ENCODE measurements at places on chromosomes 5 and 9.

- DNase-seq: no peak
Measured at GRCh38 chr5:144711172-144711571, 540.5 kb downstream of the KCTD16 start.

GRCh38 chr9:30697958-30698357 is 1686.5 kb upstream of the ACO1 start:
- DNase-seq: no peak

- peak; percentile 10 for DNase-seq
Measured at GRCh38 chr5:87361031-87361445, 51.7 kb downstream of the CCNH start.

DNA sequence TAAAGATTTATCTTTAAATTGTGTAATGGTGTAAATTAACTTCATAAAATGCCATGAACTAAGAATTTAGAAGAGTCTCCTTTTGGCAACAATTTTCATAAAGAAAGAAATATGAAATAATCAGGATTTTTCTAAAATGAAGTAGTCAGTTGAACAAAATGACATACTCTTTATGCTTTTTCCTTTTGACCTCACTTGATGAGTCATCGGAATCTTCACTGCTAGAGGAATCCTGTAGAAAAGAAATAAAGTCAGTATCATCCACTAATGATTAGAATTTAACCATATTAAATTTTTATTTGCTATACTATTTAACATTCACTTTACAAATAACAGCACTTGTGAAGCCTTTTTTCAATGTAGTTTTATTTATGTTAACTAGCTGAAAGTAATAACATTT is 26.1 kb downstream of the CHD1 start:
- DNase-seq: no peak

GRCh38 chr9:91241909-91242308 is 119.8 kb downstream of the AUH start:
- no peak for DNase-seq

- no peak for DNase-seq
Measured at GRCh38 chr5:52748590-52748989, 39.1 kb upstream of the ITGA1 start.

DNA sequence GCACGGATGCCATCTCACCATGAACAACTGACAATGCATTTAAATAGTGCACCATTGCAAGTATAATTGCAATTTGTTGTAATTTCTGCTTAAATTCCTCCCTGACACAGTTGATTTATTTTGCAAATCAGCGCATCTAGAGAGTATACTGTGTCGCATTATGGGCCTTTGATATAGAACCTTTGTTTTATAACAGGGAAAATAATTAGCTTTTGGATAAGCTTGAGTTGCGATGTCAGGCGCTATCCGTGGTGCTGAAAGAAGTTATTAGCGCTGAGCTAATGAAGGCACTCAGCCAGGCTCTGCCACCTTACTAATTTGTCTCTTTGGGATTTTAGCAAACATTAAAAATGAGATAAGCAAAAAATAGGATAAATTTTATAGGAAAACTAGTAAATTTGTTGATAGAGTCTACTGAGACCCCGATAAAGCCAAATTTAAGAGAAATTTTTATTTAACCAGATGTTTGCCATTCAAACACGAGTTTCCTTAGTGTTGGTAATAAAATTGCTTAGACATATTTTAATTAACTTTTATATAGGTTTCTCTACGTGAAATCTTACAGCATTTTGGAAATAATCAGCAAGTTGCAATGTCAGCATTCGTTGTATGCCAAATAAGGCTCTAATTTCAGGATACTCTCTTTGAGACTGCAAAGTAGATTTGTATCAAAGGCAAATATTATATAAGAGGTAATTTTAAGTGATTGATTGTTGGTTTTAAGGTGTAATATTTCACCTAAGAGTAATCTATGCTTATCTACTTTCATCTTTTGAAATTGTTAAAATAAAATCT is 355.5 kb downstream of the TLR4 start:
- peak; percentile 33 for DNase-seq

GRCh38 chr5:151499501-151500035 is 52.2 kb downstream of the SLC36A1 start:
- DNase-seq: peak; percentile 69

- no peak for DNase-seq
Measured at GRCh38 chr9:134630861-134631260, 10.7 kb upstream of the COL5A1 start.

- DNase-seq: no peak
Measured at GRCh38 chr5:76684756-76685519, 31.0 kb upstream of the F2R start.

DNA sequence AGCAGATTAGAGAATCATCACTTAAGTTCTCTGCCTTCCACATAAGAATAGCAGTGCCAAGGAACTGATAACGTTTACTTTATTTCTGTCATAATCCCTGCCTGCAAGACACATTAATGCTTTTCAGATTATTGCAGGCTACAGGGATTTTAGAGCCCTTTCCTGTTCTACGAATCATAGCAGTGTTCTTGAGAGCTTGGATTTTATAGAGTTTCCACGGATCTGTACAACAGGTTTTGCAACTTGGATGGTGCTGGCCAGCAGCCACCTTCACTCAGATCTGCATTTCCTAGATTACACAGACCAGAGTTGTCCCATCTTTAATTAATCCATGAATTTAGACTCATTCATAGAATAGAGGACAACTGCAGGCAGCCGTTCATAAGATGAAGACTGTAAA is 38.1 kb downstream of the SLC12A2 start:
- DNase-seq: no peak

- DNase-seq: no peak
Measured at GRCh38 chr9:133280392-133280791, 5.4 kb upstream of the ABO start.

DNA sequence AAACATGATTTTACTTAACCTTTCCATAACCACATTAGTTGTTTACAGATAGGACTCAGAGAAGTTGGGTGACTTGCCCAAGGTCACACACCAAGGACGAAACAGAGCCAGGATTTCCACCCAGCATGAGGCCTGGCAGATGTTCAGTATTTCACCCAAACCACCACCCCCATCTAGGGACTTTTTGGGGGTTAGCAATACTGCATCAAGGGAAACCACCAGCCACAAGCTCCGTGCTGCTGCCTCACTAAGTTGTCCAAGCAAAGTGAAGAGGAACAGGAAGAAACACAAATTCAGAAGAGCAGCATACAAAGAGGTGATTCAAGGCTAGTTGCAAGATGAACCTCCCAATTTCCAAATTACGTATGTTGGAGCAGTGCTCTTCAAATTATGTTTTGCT is 219.6 kb upstream of the RORB start:
- no peak for DNase-seq

DNA sequence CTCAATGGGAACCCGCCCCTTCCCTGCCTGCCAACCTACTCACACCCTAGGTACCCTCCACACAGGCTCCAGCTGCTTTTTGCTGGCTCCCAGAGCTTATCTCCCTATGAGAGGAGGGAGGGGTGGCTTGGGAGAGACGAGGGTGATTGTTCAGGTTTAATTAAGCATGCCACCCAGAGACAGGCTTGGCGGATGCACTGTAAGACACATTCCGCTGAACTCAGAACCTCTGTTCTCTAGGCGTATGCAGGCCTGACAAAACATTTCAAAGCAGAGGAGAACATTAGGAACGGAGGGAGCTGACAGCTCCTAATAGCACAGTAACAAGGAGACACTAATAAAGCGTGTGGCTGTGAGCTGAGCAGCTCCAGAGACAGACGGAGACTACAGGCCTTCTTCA is 80.1 kb downstream of the TRIM32 start:
- no peak for DNase-seq

DNA sequence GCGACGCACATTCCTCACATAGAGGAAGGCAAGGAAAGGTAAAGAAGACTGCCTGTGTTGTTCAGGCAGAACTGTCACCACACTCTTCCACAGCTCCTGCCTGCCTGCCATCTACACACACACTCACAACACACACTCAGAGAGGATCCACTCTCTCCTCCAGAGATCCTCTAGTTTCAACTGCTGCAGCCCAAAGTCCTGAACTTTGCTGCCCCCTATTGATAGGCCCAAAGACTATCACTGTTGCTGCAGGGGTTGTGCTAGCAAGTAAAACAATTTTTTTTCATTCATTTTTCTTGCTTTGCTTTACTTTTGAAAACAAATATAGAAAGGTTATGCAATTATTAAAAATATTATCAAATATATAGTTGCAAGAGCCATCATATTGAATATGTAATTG is 5.9 kb upstream of the CFAP90 start:
- peak; percentile 41 for DNase-seq

GRCh38 chr5:98614341-98614740 is 159.1 kb upstream of the RGMB start:
- no peak for DNase-seq

GRCh38 chr5:94920570-94920969 is 302.1 kb downstream of the SLF1 start:
- DNase-seq: no peak

DNA sequence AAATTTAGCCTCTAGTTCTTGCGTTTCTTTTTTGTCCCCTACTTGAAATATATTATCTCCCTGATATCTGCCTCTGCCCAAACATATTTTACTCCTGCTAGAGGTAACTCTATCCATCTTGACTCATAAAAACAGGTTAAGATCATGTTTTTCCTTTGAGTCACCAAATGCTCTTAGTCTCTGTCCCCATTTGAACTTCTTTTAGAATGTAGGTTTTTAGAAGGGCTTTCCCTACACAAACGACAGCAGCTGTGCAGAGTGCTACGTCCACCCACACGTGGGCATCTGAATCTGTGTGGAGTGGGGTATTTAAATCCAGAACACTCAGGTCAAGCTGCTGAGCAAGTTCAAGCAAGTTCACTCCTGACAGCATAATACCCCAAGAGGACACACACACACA is 2.2 kb downstream of the HSD17B3 start:
- no peak for DNase-seq

GRCh38 chr5:33969572-33970452 is 14.7 kb downstream of the SLC45A2 start:
- no peak for DNase-seq

DNA sequence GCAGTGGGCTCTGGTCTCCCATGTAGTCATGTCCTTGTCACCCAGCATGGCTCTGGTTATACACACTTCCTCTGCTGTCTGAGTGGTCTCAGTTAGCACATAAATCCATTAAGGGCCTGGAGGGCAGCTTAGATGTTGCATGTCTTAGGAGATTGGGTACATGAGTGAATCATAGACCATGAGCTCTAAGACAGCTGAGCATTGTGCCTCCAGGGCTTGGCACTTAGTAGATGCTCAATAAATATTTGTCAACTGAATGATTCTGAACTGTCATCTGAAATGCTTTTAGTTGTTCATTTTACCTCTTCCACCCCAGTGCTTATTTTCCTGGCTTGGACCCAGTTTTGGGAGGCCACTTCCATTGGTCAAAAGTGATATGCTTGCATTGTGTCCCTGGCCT is 135.6 kb downstream of the BOD1 start:
- no peak for DNase-seq

GRCh38 chr9:72844440-72844768 is 108.4 kb downstream of the ALDH1A1 start:
- DNase-seq: no peak

GRCh38 chr5:132674671-132675506 is 1.1 kb downstream of the IL4 start:
- DNase-seq: no peak

DNA sequence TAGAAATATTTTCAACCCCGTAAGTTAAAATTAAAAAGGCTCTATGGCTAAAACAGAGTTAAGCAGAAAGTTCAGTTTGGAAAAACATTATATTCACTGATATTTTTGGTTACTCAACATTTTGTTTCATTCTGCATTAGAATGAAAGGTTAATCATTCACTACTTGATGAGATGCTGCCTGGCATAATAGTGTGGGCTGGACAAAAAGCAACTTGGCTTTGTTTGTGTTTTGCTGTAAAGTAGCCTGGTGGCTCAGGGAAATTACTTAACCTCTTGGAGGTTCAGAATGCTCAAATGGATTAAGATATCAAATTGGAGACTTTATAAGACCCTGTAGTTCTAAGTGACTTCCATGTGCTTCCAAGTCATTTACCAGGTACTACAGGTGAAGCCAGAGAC is 367.4 kb upstream of the TRPC7 start:
- DNase-seq: no peak

DNA sequence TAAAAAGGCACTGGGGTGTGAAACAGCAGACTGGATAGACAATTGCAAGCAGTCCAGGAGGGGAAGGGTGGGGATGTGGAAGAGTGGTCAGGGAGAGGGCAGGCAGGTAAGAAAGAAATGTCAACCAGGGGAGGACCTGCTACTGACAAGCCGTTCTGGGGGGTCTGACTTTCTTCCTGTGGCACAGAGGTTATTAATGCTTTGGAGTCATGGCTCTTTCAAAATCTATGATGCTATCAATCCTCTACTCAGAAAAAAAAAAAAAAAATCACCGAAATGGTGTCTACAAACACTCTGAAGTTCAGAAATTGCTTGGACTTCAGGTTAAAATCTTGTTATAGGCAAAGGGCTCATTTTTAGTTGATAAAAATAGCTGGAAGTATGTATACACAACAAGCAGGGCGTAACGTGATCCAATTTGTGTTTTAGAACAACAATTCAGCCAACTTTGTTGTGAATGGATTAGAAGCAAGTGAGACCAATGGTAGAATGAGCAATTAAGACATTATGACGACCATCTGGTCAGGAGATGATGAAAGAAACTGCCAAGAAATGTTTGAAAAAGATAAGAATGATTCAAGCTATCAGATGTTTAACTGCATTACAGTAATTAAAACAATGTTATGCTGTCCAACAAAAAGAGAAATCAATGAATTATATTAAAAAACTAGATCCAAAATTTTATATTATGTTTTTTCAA is 255.2 kb downstream of the DEPDC1B start:
- DNase-seq: no peak

DNA sequence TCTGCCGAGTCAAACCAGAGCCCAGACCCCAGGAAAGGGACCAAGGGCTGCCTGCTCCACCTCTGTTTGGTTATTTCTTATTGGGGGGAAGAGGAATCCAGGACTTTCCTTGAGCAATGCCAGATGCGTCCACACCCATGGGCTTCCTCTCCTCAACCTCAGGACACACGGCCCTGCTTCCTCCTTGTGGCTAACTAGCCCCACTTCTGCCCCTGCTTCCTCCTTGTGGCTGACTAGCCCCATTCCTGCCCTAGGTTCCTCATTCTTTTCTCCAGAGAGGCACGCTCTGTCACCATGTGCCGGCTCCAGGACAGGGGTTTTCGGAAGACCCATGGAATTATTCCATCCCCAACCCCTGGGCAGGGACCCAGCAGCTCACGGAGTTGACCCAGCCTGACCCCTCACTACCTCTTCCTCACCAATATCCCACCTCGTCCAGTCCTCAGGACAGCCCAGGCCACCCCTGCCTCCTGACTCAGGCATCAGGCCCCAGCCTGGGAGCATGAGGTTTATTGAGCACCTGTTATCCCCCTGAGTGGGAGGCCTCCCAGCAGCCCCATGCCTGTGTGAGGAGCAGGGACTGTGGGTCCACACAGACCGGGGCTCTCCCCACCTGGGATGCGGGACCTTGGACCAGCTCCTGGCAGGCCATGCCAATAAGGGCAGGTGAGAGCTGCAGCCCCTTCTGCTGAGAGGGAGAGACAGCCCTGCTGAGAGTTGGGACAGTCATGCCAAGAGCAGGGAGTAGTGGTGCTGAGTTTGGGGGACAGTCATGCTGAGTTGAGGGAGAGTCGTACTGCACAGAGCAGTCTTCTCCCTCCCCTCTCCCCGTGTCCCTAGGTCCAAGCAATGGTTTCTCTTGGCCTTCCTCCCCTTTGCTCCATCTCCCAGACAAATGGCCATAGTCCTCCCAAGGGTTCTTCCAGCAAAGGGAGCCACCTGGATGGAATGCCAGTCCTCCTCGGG is 11.8 kb upstream of the FCN1 start:
- peak; percentile 95 for DNase-seq

All from inflammatory macrophage (primary cell).